ENCODE measurements at places on chromosomes 6 and 20. TPM values are rescaled to one million over a fixed set of nuclear protein-coding genes. Genes with fewer than 3 reads are reported as not detected.

DCBLD1 gene
- total RNA-seq, result 4.4 TPM

PGC gene
- total RNA-seq, result not detected

CCN5 gene
- total RNA-seq, result not detected

FOXS1 gene
- not detected for total RNA-seq

ALDH8A1 gene
- total RNA-seq, result 0.81 TPM

SPATA2 gene
- total RNA-seq, result 7.9 TPM

GPX5 gene
- not detected for total RNA-seq

EFCAB8 gene
- 0.24 TPM for total RNA-seq

MACROD2 gene
- total RNA-seq, result not detected

RBM24 gene
- total RNA-seq, result not detected

TOX2 gene
- 2.2 TPM for total RNA-seq

ZNF334 gene
- total RNA-seq, result 2.2 TPM

DNA sequence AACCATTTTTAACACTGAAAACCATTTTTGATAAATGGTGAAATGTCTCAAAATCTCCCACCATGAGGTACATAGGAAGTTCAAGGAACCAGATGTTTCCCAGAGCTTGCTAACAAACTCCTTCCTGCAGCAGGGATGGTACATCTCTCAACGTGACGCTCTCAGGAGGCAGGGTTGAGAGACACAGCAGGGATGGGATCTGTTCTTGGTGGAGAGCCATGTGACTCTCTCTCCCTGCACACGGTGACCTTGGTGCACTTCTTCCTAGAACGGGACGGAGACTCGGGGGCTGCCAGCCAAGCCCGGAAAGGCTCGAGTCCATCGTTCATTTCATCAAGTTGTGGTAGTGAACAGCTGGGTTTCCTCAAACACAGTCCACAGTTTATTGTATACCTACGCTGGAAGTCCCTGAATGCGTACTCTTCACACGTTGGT is 94.2 kb downstream of the FAM50B start:
- DNase-seq, result no peak

- no peak for DNase-seq
These were observed 28.1 kb downstream of the ACTR5 start for GRCh38 chr20:38776363-38776762.

DNA sequence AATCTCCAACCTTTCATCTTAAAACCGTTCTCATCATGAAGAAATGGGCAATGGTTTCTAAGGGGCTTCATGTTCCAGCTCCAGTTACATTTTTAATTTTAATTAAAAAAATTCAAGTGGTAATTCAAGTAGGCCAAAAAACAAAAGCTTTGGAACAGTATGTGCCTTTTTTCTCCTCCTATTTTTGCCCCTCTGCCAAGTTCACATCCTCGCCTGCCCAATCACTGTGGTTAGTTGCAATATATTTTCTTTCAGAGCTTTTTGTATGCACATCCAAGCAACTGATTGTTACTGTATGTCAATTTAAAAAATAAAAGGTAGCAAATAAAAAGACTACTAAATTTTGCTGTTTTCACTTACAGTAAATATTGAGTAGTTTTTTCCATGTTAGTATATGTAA is 99.8 kb upstream of the B3GAT2 start:
- DNase-seq, result no peak

- DNase-seq, result peak; percentile 88
These were observed 73.9 kb downstream of the OR2B2 start for GRCh38 chr6:27838058-27838944.

GRCh38 chr6:106609699-106610098 is 19.6 kb downstream of the RTN4IP1 start:
- DNase-seq, result peak; percentile 36

- no peak for DNase-seq
These were observed 135.6 kb upstream of the UST start for GRCh38 chr6:148611213-148611612.

DNA sequence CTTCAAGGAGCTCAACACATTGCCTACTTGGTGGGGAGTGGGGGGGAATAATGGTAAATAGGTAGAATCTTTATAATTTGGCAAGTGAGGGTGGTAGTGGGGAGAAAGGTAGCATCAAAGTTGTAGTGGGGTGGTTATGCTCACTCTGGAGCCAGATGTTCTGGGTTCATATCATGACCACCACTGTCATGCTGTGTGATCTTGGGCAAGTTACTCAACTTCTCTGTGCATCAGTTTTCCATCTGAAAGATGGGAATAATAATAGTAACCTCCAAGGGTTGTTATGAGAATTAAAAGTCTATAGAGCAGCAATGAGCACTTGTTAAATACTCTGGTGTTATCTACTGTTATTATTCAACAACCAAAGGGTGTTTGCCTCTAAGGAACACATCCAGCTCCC is 22.0 kb upstream of the PREX1 start:
- no peak for DNase-seq

DNA sequence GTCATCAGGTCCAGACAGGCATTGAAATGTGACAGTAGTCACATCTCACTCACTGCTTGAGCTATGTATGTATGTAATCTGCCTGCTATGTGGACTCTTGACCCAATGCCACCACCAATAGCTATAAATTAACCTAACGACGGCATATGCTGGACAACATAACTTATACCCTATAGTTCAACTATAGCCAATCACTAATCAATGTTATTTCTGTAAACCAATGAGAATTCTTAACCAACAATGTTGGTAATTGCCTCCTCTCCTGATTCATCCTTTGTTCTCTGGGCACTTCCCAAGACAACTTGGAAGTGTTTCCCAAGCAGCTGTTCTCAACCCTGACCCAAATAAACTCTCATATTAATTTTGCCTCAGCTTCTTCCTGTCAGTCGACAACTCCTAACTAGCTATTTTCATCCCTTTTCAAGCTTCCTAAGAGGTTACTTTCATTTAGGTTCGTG is 24.1 kb upstream of the SERPINB1 start:
- no peak for DNase-seq

DNA sequence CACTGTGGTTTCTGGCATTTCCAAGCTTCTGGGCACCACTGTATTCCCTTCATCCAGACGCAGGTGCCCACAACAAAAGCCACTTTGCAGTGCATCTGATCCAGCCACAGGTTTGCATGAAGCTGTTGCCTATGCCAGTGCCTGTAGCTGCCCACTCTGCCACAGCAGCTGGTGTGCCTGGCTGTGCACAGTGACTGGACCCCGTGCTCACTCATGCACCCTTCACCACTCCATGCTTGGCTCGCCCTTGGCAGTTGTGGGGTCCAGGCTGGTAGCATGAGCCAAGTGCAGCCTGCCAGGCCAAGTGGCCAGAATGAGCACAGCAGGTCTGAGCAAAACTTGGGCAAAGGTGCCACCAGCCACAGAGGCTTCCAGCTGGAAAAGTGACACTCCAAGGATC is 42.7 kb downstream of the SEL1L2 start:
- no peak for DNase-seq

GRCh38 chr6:133055441-133055966 is 185.7 kb upstream of the EYA4 start:
- DNase-seq, result no peak

DNA sequence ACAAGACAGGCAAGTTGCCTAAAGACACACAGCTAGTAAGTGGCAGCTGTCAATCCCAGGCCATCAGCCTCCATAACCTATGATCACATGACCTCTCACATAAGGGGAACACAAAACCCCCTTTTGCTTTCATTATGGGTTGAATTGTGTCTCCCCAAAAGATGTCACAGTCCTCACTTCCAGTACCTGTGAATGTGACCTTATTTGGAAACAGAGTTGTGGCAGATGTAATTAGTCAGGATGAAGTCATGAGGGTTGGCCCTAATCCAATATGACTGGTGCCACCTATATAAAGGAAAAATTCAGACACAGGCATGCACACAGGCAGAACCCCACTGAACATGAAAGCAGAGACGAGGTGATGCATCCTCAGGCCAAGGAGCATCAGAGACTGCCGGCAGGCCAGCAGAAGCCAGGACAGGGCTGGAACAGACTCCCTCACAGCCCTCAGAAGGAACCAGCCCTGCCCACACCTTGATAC is 33.6 kb downstream of the GFOD1 start:
- peak; percentile 66 for DNase-seq

DNA sequence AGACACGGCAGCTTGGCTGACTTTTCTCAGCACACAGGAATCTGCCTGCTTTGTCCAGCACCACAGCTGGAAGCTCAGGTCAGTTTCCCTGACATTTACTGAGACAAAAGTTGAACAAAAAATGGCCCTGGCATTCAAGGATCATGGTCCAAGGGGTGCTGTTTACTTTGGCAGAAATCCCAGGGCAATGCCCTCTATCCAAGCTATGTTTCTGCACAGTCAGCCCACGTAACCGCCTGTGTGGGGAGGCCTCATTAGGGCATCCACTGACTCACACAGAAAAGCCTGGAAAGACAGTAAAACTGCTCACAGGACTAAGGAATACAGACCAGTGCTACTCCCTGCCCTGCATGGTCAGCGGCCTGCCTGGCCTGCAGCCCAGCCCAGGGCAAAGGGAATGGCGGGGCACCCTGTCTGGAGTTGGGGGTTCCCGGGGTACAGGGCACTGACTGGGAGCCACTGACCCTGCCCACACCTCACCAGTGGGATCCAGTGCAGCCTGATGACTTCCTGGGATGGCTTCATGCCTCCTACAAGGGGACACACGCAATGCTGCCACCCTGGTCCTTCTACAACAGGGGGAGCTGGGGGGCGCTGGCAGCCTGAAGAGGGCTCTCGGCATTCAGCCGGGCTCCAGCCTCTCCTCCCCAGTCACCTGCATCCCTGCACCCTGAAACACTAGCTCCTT is 77.1 kb downstream of the NINL start:
- no peak for DNase-seq

- DNase-seq, result no peak
These were observed 306.2 kb downstream of the SOX4 start for GRCh38 chr6:21899708-21900107.

GRCh38 chr6:74768120-74768519 is 437.7 kb downstream of the COL12A1 start:
- DNase-seq, result no peak

GRCh38 chr6:92541448-92542060 is 877.8 kb downstream of the EPHA7 start:
- no peak for DNase-seq

- no peak for DNase-seq
These were observed 11.0 kb upstream of the FOXO3 start for GRCh38 chr6:108549741-108550140.

DNA sequence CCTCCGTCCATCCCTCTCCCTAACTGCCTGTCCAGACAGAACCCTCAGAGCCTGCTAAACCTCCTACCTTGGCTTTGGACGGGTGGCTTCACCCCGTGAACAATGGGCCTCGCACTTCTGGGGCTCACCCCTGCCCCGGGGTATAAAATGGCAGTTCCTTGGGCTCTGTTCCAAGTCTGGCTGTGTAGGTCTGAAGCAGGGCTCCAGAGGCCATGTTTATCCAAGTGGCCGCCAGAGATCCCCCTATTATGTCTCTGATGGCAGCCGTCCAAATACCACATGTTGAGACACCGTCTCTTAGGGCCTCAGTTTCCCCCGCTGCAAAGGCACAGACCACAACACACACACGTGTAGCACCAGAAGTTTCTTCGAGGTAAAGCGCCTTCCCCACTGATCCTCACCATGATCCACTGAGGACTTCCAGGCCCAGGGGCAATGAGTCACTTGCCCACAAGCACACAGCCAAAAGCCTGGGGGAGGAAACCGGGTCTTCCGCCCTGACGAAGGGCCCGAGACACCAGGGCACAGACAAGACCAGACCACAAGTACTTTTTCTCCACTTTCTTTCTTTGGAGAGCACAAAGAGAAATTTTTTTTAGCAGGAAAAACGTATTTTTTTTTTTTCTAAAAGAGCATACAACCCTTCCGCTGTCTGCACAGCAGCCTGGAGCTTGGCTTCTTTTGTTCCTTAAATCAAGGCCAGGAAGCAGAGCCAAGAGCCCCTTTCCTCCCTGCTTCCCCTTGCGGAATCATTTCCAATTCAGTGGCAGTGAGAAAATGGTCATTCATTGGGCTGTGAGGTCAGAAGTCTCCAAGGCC is 11.8 kb downstream of the CPNE5 start:
- DNase-seq, result peak; percentile 48

DNA sequence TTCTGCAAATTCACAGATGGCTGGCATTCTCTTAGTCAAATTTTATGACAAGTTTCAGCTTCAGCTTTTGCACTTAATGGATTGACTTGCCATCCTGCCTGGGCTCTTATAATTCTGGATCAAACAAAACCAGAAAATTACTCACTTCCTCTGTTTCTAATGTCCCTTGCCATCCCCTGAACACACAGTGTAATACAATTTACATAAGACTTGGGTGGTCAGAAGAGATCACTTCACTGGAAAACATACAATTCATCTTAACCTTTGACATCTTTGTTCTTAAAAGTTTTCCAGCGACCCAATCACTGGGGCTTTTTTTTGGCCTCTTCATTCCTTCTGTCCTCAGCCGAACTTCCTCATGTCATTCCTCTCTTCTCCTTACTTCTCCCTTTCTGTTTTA is 199.0 kb downstream of the ARHGAP18 start:
- DNase-seq, result no peak

DNA sequence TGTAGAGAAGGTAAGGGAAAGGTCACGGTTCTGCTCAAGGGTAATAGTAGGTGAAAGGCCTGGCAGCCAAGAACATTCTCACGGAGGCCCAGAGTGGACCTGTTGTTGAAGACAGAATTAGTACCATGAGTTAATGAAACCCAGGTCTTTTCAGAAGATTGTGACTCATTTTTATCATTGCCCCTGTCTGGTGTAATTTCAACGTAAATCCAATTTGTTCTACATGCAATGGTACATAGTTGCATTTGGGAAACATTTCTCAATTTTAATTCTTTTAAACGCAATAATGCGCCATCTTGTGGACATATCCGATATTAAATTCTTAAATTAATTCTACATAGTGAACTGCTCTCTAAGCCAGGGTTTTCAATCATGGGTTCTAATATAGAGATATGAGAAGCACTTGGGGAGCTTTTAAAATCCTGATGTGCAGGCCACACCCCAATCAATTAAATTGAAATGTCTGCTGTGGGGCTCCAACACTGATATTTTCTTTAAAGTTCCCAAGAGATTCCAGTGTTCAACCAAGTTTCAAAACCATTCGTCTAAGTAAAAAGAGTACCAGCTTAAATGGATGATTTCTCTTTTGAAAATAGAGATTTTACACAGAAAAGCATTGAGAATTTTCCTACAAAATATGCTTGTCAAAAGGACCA is 257.4 kb downstream of the PLCB1 start:
- no peak for DNase-seq

GRCh38 chr6:149225946-149226345 is 91.6 kb upstream of the TAB2 start:
- DNase-seq, result no peak

- no peak for DNase-seq
These were observed 5.6 kb upstream of the C6orf132 start for GRCh38 chr6:42148058-42148457.

All from activated CD4-positive, alpha-beta memory T cell treated with anti-CD3 and anti-CD28 coated beads for 36 hours (primary cell).